ENCODE measurements at places on chromosomes 12 and 14.

DNA sequence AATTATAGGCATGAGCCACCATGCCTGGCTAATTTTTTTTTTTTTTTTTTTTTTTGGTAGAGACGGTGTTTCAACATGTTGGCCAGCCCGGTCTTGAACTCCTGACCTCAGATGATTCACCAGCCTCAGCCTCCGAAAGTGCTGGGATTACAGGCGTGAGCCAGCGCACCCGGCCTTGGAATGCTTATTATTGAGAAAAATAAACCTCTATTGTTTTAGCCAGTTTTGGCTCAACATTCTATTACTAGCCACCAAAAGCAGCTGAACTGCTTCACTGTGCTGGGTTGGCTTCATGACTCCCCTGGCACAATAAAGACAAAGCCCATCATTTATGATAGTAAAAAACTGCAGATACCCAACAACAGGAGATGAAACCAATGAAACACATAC lies 93.5 kb upstream of the CEP83 start:
- DNase-seq: no peak

- no peak for DNase-seq
These were observed 386.2 kb downstream of the DIO2 start for GRCh38 chr14:79825046-79825521.

GRCh38 chr12:24909667-24910066 lies 39.2 kb downstream of the BCAT1 start:
- no peak for DNase-seq

GRCh38 chr12:113479590-113480335 lies 8.1 kb upstream of the LHX5 start:
- DNase-seq: peak; percentile 24

GRCh38 chr14:31582836-31583452 lies 21.7 kb downstream of the NUBPL start:
- DNase-seq: no peak

GRCh38 chr12:58877243-58877743 lies 43.0 kb downstream of the LRIG3 start:
- DNase-seq: no peak

DNA sequence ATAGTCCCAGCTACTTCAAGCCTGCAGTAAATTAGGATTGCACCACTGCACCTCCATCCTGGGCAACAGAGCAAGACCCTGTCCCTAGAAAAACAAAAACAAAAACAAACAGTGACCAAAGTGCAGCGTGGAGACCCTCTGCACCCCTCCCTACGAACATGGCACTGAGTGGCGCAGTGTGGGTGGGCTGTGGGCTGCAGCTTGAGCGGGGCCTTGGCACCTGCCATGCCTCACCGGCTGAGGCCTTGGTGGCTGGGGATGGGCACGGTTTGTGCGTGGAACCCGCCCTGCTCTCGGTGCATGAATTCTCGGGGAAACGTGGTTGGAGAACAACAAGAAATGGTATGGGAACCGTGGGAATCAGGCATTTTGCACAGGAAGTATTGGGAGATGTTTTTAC lies 60.8 kb downstream of the TNFAIP2 start:
- DNase-seq: no peak

DNA sequence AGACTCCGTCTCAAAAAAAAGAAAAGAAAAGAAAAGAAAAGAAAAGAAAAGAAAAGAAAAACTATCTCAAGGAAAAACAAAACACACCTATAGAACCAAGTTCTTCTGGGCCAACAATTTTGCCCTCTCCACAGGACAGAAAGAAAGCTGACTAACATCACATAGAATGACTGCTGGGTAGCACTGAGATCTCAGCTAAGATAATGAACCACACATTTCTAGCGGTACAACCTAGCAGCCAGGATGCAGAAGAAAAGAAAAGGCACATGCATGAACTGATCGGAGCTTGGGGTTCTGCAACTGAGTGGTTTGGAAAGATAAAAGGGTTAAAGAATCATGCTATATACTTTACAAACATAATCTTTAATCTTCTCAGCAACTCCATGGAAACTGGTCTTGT lies 19.5 kb downstream of the TMED10 start:
- DNase-seq: no peak

- DNase-seq: no peak
These were observed 44.6 kb downstream of the DDHD1 start for GRCh38 chr14:53108292-53109104.

- DNase-seq: no peak
These were observed 1.2 kb upstream of the BMAL2 start for GRCh38 chr12:27331291-27331926.

GRCh38 chr12:129101404-129101803 lies 248.1 kb downstream of the GLT1D1 start:
- no peak for DNase-seq

- DNase-seq: no peak
These were observed 44.0 kb upstream of the REP15 start for GRCh38 chr12:27652174-27652763.

- DNase-seq: peak; percentile 43
These were observed at the start of gene C14orf132 for GRCh38 chr14:96038920-96039632. Gene C14orf132, plus strand, starts transcription at chr14:96039362. Its CDS starts 139 bp downstream, at chr14:96039501.

DNA sequence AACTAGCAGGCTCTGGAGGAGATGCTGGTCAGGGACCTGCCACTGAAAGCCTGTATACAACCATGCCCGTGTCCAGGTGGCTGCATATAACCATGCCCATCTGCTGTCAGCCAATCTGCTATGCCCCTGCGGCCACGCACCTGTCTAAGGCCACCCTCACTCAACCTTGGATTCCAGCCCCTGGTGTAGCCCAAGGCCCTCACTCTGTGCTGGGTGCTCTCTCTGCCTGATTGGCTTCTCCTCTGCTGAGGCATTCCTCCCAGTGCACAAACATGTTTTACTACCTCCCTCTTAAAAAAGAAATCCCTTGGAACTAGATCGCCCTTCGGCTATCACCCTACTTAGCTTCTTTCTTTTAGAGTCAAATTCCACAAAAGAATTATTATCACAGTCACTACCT lies 45.5 kb downstream of the ZFP36L1 start:
- DNase-seq: no peak

DNA sequence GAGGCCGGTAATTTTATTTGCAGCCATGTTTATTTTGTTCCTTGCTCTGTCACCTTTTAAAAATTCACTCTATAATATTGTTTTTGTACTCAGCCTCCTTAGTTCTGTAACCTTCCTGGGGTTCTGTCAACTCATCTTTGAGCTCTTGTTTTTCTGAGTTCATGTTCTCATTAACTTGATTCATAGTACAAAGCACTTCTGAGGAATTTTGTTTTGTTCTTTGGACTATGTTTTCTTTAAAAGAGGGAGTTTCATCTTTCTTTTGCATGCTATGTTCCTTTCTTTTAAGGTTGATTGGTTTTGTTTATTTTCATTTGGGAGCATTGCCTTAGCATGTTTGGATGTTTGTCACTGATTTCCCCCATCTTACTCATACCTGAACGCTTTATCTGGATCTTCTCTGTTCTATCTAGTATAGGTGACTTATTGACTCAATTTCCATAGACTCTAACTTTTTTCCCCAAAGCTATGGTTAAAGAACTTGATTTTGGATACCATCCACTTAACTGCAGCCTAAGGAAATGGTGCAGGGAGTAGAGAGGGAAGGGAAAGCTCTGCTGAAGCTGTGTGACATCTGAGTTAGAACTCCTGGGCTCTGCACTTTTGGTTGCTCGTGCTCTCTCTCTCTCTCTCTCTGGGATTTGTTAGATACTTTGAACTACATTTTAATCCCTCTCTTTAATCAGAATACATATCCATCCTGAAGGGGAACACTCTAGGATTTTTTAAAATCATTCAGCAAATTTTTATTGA lies 268.5 kb downstream of the PAWR start:
- DNase-seq: no peak

GRCh38 chr14:33070475-33070874 lies 131.8 kb downstream of the NPAS3 start:
- no peak for DNase-seq

DNA sequence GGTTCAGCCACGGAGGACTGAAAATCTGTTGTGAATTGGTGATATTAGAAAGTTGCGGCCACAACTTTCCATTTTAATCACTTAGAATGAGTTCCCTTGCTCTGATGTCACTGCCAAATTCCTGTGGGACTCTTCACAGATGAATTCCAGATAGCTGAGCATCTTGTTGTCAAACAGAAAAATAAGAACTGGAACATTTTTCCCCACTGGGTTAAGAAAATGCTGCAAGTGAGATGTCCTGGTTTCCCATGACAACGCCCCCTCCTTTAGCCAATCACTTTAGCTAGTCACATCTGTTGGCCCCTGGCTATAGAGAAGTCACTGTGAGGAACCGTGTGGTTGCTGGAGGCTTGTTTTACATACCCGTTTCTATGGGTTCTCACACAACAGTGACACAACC lies 135.9 kb downstream of the KTN1 start:
- no peak for DNase-seq

- no peak for DNase-seq
These were observed 4.7 kb upstream of the CCER1 start for GRCh38 chr12:90959538-90960139.

DNA sequence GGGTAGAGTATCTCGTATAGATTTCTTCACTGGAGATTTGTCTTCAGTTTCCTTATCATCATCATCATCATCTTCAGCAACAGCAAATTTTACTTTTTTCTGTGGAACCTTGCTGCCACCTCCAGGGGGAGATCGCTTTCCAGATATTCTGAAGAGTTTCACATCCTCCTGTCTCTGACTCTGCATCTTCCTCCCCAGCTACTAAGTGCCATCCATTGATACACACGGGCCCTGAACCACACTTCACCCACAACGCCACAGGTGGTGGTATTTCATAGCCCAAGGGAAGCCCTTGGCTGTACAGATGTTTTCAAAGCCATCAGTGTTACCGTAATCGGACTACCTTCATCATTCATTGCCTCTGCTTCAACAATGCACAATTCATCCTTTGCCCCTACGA lies 82.2 kb downstream of the PPP2R5C start:
- peak; percentile 44 for DNase-seq

- no peak for DNase-seq
These were observed 364.9 kb upstream of the FLRT2 start for GRCh38 chr14:85165094-85165493.

GRCh38 chr12:50988051-50988450 lies 35.7 kb downstream of the HIGD1C start:
- DNase-seq: no peak

DNA sequence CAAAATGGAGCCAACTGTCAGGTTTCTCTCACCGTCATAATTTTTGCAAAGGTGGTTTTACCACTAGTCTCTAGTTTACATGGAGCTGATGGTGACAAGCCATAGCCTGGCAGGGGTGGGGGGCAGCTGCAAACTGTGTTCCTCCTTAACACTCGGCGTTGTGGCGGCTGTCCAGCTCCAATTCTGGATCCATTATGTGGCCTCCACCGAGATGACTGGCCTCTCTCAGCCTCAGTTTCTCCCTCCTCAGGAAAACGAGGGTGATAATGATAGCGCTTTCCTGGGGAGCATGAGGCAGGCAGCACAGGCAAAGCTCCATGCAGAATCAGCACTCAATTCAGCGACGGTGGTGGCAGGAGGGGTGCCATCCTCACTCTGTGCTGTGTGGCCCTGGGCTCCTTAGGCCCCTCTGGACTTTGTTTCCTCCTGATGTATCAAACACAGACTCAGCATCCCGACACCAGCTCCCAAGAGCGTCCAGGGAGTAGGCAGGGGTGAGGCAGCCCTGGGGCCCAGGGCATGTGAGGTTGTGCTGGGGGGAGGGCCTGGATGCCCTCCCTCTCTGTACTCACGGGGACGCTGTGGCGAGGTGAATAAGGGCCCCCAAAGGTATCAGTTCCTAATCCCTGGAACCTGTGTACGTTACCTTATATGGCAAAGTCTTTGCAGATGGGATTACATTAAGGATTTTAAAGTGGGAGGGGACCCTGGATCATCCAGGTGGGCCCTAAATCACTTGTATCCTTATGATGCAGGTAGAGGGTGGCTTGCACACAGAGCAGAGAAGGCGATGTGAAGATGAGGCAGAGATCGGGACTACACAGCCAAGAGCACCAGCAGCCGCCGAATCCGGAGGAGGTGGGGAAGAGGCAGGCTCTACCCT lies 46.8 kb upstream of the EIF5 start:
- no peak for DNase-seq

GRCh38 chr12:95318071-95318545 lies 100.5 kb downstream of the VEZT start:
- DNase-seq: no peak

- DNase-seq: no peak
These were observed 164.3 kb downstream of the GXYLT1 start for GRCh38 chr12:41980390-41980789.

- DNase-seq: no peak
These were observed 68.8 kb downstream of the RERG start for GRCh38 chr12:15152456-15152855.

DNA sequence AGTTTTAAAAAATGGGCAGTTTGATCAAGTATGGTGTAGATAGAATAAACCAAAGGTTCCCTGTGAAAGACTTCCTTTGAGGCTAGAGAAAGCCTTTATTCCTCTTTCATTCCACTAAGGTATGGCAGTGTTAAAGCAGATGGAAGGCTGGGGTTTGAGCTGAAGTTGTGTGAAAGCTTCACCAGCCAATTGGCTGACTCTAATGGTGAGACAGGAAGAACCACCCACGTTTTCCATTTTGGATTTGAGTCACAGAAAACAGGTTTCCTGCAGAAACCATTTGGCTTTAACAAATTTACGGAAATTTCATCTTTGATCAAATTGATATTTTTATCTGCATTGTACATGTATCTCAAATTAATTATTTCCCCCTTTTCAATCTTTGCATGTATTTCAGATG lies 455.0 kb downstream of the PCNX1 start:
- DNase-seq: no peak

DNA sequence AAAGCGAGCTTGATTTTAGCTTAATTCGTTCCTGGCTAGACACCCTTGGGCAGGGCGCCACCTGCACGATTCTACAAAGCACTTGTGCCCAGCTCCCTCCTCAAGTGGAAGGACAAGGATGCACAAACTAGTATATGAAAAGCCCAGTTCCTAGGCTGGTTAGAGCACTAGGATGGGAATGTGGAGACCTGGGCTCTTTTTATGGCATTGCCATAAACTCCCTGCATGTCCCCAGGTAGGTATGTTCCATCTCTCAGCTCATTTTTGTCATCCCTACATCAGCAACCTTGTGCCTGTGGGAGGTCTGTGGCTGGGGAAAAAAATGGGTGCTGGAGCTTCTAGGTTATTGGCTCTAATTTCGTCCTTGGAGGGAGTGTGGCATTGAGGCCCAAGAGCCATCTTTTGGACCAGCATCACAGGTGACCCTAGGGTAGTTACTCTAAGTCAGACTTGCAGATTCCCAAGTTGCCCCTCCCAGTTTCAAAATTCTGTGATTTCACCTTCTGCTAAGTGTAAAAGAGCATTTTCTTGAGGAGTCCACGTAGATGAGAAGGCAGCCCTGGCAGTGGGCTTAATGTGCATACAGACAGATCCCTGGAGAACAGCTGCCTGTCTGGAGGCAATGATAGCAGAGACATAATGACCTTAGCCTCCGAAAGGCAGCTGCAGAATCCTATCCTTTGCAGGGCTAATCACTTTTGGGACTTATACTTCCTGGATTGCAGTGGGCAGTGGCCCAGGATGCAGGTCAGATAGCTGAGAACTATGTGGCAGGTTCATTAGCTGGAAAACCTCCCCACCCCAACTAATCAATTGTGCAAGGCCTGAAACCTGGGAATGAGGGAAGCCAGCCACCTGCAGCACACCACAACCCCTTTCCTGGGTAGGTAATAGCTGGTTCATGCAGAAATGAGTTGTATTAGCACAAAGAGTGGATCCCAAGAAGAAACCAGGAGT lies 47.6 kb upstream of the BDKRB2 start:
- no peak for DNase-seq

- no peak for DNase-seq
These were observed 3.4 kb downstream of the ATXN7L3B start for GRCh38 chr12:74541074-74541473.

Data from T-cell (primary cell).